ENCODE measurements at places on chromosomes 13 and 19.

DNA sequence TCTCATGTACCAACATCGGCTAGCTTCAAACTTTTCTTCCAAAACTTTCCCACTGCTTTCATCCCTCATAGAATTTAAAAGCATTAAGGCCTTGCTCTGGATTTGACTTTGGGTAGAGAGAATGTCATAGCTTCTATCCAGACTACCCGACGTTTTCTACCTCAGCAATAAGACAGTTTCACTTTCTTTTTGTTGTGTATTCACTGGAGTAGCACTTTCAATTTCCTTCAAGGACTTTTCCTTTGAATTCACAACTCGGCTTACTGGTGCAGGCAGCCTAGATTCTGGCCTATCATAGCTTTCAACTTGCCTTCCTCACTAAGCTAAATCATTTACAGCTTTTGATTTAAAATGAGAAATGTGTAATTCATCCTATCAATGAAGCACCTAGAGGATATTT, 420.4 kb upstream of the GPC6 start:
- no peak for DNase-seq

GRCh38 chr13:90968166-90968904, 379.2 kb upstream of the MIR17HG start:
- DNase-seq: no peak

- no peak for DNase-seq
These were observed 3.6 kb upstream of the KMT5C start for GRCh38 chr19:55336101-55336500.

GRCh38 chr19:35987571-35987896, 7.5 kb upstream of the SDHAF1 start:
- DNase-seq: no peak

GRCh38 chr13:44870456-44870929, 118.8 kb downstream of the NUFIP1 start:
- DNase-seq: no peak

DNA sequence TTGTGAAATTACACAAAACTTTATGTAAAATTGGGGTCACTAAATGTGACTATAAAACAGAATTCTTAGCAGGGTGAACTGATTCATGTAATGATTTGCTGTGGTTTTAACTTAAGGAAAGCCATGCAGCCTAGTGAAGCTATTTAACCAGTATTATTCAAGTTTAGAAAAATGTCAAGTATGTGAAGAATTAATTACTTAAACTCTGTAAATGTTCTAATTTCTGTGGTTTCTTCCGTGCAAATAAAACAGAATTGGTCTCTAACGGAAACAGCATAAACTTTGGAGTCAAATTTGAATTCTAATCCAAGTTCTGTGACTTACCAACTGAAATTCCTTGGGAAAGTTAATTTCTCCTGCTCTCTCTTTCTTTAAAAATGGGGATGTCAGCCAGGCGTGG, 13.3 kb downstream of the CDC16 start:
- DNase-seq: no peak

DNA sequence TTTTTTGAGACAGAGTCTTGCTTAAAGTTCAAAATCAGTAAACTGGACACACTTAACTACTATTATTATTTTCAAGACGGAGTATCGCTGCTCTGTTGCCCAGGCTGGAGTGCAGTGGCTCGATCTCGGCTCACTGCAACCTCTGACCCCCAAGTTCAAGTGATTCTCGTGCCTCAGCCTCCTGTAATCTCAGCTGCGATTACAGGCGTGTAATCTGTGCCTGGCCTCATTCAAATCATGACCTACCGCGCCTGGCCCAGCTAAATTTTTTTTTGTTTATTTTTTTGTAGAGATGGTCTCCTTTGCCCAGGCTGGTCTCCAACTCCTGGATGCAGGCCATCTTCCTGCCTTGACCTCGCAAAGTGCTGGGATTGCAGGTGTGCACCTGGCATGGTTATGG, 23.0 kb downstream of the ZNF101 start:
- no peak for DNase-seq

- DNase-seq: no peak
These were observed 8.0 kb downstream of the ATP4A start for GRCh38 chr19:35555301-35556005.

GRCh38 chr19:39941151-39941550, 6.7 kb upstream of the FCGBP start:
- no peak for DNase-seq

DNA sequence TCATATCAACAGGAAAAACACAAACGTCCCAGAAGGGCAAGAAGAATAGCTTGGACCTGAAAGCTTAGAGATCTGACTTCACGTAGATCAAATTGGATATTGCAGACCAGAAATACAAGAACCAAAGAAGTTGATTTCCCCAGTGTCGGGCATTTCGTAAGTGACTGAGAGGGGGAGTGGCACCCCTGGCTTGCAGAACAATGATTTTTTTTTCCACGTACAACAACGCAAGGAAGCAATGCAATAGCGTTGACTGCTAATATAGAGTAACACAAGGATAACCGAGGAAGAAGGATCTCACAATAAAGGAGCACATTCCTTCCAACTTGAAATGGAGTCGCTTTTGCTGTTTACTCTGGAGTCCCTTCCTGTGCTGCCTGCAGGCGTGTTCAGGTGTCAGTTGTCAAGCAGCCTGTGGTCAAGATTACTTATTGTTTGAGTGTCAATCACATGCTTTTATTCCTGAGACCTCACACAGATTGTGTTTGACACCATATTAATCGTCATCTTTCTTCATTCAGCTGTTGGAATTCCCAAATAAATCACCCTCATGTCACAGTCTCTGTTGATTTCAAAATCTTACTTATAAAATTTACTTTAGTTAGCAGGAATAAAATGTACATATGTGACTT, 139.4 kb downstream of the FREM2 start:
- no peak for DNase-seq

- DNase-seq: no peak
These were observed 2.3 kb downstream of the SSBP4 start for GRCh38 chr19:18421371-18421959.

DNA sequence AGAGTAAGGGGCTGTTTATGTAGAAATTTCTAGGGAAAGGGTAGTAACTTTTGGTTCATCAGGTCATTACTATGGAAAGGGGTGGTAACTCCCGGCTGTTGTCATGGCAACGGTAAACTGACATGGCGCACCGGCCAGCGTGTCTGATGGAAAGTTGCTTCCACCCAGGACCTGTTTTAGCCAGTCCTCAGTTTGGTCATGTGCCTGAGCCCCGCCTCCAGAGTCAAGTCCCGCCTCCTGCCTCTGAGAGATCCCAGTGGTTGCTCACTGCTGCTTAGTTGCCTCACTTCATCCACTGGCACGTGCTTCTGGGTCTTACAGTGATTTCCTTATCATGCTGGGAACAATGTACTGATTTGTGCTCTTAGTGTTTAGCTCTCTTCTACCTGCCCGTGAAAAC, 455.2 kb upstream of the ZNF507 start:
- no peak for DNase-seq

GRCh38 chr19:42132030-42132628, at the start of gene POU2F2:
Gene POU2F2 (minus strand): TSS chr19:42132446. CDS start chr19:42132411, 35 bp downstream.
- DNase-seq: peak; percentile 89

GRCh38 chr13:91362908-91363307, 15.4 kb downstream of the MIR17HG start:
- no peak for DNase-seq

- no peak for DNase-seq
These were observed 153.8 kb downstream of the PCDH9 start for GRCh38 chr13:67076378-67076777.

DNA sequence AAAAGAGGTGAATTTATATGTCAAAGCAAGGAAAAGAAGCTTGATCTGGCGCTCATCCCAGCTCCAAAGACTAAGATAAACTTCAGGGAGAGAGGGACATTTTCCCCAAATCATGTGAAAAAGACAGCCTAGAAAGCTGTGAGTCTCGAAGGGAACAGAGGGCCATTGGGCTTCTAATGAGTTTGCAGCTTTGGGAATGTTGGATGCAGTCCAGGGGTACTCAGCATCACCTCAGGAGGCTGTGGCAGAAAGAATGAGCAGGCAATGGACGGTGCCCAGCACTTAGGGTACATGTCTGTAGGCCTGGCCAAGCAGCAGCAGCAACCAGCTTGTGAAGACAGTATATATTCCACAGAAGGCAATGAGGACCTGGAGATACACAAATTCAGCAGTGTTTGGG, 25.7 kb upstream of the WASF3 start:
- DNase-seq: no peak

DNA sequence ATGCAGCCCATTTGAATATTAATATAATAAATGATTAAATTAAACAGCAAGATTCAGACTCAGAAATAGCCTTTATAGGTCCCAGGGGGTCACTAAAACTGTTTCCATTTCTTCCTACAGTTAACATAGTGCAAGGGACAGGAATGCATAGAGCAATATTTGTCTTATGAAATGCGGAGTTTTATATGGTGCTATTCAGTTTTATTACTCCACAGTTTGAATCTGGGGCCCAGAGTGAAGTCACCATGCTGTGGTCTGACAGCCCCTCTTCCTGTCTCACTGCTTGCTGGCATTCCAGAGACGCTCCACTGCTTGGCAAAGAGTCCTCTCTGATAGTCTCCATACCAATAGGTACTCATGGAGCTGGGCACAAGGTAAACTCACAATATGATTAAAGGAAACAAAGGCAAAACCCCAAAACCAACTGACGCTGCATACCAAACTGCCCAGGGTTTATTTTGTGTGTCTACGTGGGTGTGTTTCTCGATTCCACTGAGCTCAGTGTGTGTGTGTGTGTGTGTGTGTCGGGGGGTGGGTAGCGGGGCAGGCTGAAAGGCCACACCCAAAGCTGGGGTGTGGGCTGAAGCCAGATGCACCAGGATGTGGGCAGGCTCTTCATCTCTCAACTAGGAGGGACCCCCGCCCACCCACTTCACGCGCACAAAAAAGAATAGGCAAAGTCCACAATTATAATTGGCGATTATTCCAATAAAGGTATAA, 277.9 kb downstream of the TSHZ3 start:
- DNase-seq: no peak

- DNase-seq: no peak
These were observed 33.3 kb downstream of the NAA16 start for GRCh38 chr13:41344358-41344757.

GRCh38 chr13:86870444-86870843, 800.7 kb upstream of the SLITRK5 start:
- no peak for DNase-seq

DNA sequence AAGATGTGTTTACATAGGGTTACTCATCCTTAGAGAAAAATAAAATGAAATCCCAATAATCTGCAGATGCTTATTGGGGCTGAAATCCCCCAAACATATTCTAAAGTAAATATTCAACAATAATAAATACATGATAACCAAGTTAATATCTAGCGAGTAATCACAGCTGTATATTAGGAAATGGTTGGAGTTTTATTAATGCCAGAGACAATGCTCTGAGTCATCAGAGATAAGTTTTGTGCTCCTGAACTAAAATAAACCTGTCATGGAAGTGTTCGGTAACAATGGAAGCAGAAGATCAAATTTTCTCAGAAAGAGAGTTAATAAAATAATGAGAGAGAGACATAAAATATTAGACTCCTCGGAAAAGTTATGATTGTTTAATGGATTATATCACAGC, 31.4 kb downstream of the FLT1 start:
- DNase-seq: no peak

DNA sequence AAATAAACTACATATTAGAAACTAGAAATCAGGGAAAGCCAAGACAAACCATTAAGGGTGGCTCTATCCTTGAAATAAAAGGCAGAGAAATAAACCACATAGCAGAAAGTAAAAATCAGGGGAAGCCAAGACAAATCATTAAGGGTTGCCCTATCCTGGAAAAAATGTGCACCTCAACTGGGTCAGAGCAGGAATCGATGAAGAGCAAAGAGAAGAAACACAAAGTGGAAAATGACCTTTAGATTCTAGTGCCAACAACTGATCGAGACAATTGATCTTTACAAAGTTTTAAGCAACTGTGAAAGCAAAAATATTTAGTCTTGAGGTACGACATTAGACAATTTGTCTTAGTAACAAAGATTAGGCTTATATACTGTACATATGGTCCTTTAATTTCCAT, 26.6 kb downstream of the KLF12 start:
- DNase-seq: no peak

GRCh38 chr19:51311351-51312257, at the start of gene IGLON5:
Gene IGLON5 (plus strand): TSS chr19:51311644. CDS start chr19:51311848, 204 bp downstream.
- no peak for DNase-seq

- no peak for DNase-seq
These were observed 166.9 kb downstream of the DLEU7 start for GRCh38 chr13:50676602-50677001.

GRCh38 chr13:78299832-78300623, 303.3 kb downstream of the POU4F1 start:
- no peak for DNase-seq

DNA sequence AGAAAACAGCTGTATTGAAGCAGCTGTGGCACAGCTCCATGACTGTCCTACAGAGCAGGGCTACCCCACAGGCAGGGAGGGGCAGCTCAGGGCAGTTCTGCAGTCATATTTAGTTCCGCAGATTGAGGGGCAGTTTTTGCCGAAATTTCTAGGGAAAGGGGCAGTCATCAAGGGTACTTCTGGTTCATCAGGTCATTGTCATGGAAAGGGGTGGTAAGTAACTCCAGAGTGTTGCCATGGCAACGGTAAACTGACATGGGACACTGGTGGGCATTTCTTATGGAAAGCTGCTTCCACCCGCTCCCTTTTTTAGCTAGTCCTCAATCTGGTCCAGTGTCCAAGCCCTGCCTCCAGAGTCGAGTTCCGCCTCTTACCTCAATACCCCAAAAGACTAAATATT, 702.8 kb downstream of the LIG4 start:
- no peak for DNase-seq

DNA sequence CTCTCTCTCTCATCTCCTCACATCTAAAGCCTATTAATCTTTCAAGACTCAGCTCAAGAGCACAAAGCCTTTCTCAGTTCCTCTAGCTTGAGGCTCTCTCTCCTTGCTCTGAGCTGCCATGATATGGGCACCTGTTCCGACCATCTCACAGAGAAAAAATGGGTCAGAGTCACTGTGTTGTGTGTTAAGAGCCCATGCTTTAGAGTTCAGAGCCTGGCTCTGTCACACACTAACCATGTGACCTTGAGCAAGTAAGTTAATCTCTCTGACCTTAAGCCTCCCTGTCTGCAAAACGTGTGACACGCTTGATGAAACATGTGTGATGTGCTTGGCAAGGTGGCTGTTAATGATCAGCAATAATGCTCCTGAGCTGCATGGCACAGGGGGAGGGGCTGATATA, 245.2 kb downstream of the DLEU7 start:
- DNase-seq: no peak

- no peak for DNase-seq
These were observed 5.0 kb downstream of the XRCC1 start for GRCh38 chr19:43570174-43570791.

- no peak for DNase-seq
These were observed 799.7 kb downstream of the DACH1 start for GRCh38 chr13:71067165-71067815.

Data from stimulated activated naive CD8-positive, alpha-beta T cell treated with anti-CD3 and anti-CD28 coated beads, Interleukin-15, Interleukin-2, amounts not matched to agents 100 U/mL and 50 U/mL, for 24 hours (primary cell).